ENCODE measurements at places on chromosomes 6 and 20. TPM values are rescaled to one million over a fixed set of nuclear protein-coding genes. Genes with fewer than 3 reads are reported as not detected.

The CDH4 gene
- not detected for total RNA-seq

The PTGIS gene
- total RNA-seq = 37.6 TPM

The PRSS16 gene
- not detected for total RNA-seq

The POLR1H gene
- total RNA-seq = 15.5 TPM

The OR2H2 gene
- not detected for total RNA-seq

The TXLNB gene
- 135 TPM for total RNA-seq

The KHDC1 gene
- 1.1 TPM for total RNA-seq

DNA sequence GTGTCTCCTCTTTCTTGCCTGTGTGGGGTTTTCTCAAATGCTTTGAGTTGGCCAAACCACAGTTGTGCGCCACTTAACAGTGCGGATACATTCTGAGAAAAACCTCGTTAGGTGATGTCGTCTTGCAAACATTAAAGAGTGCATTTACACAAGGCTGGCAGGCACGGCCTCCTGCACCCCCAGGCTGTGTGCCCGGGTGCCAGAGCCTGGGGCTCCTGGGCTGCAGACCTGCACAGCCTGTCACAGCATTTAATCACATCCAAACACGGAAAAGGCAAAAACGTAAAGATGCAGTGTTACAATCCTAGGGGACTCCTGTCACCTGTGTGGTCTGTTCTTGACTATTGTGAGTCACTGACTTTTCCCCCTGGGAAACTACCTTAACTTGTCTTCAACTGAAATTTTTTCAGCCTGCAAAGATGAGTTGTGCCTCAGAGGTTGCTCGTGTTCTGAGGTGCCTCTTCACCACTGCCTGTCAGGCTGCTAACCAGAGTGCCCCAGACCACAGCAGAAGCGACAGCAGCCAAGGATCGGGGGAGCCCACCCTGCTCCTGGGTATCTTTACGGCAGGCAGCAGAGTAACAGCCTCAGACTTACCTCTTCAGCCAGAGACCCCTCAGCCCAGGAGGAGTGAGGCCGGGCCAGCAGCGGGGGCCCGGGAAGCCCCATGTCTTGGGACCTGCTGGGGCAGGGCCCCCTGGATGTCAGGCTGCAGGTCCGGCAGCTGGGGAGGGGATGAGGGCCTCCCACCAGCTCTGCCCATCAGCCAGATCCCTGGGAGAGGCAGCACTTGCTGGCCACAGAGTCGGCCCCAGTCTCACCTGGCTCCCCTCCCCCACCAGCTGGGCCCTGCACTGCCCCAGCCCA, 683 bp upstream of the C20orf204 start:
- DNase-seq = no peak

- no peak for DNase-seq
Observed at GRCh38 chr20:49478266-49478665, 4.2 kb downstream of the KCNB1 start.

- DNase-seq = no peak
Observed at GRCh38 chr6:53067849-53068361, 2.7 kb downstream of the FBXO9 start.

DNA sequence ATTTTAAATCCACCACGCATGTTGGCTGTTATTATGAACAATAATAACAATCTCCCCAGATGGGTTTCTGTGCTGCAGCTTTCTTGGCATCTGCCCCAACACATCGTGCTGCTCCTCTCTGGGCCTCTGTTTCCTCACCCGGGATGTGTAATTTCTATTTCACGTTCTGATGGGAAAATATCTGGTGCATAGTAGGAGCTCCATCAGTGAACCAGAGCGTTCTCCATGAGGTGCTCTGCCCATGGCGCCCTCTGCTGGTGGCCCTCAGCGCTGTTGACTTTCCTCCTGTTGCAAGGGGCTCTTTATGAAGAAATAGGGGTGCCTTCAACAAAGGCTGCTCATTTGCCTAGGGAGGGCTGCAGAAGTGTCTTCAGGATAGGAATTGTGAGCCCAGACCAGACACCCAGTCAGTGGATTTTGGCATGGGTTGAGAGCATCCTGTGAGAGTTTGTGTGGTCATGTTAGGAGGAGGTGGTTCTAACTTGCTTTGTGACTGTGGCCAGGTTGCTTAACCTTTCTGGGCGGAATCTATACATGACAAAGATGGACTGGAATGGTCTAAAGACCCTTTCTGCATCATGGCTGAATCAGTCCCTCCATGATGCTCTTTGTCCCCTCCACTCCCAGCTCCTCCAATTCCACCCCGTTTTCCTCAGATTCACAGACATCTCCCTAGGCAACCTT, 8.1 kb downstream of the SCRT2 start:
- peak; percentile 88 for DNase-seq

DNA sequence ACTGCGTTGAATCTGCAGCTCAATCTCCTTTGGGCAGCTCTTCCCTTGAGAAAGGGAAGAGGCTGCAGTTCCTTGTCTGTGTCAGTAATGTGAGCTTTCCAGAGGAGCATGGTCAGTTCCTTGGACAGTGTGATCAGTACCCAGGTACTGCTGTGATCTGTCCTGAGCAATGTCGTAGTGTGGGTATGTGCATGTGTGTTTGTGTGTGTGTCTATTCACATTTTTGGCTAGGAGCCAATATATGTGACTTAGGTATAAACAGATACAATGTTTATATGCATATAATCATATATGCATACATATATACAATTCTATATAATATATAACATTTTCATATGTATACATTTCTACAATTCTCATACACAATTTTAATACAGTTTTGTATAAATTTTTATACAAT, 85.4 kb upstream of the OLIG3 start:
- no peak for DNase-seq

GRCh38 chr6:169643521-169643920, 58.3 kb downstream of the WDR27 start:
- DNase-seq = no peak

- no peak for DNase-seq
Observed at GRCh38 chr6:12436683-12437082, 146.5 kb downstream of the EDN1 start.

DNA sequence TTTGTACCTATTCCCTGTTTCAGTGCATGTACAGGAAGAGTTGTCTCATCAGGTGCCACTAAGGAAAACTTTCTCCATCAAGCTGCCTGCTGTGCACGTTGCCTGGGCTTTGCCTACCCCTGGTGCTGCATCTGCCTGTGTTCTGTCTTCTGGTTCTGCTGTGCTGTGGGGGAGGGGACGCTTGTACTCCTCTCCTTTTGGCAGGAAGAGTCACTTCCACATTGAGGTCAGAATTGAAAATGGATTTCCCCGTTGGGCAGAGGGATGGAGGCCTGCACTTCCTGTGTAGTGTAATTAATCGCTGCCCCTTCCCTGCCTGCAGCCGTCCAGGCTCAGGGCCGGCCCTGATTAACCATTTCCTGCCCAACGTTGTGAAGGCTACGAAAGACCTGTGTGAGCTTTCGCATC, 153.3 kb downstream of the SCML4 start:
- DNase-seq = no peak

GRCh38 chr6:133645966-133646740, 242.8 kb upstream of the TCF21 start:
- no peak for DNase-seq

DNA sequence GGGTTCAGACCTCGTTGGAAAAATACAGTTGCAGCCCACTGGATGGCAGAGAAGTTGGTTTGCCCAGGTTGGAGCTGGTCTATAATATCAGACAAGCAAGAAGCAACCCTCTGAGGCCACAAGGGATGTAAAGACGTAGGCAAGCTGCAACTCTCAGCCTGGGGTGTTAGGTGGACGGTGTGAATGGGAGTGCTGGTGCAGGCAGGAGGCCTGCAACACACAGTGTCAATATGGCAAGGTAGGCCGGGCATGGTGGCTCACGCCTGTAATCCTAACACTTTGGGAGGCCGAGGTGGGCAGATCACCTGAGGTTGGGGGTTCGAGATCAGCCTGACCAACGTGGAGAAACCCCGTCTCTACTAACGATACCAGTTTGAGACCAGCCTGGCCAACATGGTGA, 10.5 kb downstream of the VPS16 start:
- no peak for DNase-seq

GRCh38 chr6:29968905-29969304, 26.6 kb downstream of the HLA-A start:
- no peak for DNase-seq

GRCh38 chr6:139623372-139623771, 248.9 kb upstream of the CITED2 start:
- no peak for DNase-seq

- no peak for DNase-seq
Observed at GRCh38 chr6:6772751-6773150, 184.2 kb downstream of the LY86 start.

Measured in cardiac septum (tissue), 1 donor.